Bronchial epithelial cell (primary cell): ENCODE measurements at places on chromosomes 5 and 9.

DNA sequence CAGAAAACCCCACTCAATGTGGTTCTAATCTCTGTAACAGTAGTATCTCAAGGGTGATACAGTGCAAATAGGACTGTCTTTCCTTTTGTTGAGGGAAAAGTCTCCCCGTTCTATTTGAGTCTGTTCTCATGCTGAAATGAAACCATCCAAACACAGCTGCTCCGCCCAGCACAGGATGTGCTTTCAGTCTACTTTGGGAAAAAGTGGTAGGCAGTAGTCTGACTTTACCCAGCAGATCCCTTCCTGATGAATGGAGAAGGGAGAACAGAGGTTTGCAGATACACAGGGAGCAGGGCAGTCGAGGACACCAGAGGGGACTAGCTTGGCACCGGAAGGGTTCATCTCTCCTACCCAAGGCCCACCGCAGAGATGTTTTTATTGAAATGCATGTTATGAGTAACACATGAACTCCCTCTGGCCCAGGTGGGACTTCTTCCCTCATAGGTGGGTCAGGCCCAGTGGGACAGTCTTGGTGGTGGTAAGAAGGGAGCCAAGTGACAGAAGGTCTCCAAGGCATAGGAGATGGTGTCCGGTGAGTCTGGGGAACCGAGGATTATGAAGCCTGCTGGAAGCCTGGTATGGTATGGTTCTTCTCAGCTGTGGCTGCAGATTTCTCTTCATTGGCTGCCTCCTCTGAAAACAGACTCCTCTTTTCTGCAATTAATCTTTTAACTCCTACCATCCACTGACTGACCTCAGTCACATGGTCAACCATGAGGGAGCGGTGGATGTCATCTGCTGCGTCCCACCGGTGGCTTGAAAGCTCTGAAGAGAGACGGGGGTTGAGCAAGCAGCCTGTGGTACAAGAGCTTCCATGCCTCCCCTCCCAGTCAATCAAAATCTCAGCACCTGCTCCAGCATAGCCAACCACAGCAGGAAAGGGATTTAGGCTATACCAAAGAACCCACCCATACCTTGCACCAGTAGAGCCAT is 3.0 kb downstream of the EIF4EBP3 start:
- DNase-seq = no peak

GRCh38 chr5:155575861-155576260 is 562.3 kb downstream of the KIF4B start:
- DNase-seq = no peak

GRCh38 chr5:161165998-161166660 is 314.1 kb upstream of the ATP10B start:
- DNase-seq = no peak

- DNase-seq = peak; percentile 25
Measured at GRCh38 chr5:6570530-6570929, 62.3 kb downstream of the NSUN2 start.

DNA sequence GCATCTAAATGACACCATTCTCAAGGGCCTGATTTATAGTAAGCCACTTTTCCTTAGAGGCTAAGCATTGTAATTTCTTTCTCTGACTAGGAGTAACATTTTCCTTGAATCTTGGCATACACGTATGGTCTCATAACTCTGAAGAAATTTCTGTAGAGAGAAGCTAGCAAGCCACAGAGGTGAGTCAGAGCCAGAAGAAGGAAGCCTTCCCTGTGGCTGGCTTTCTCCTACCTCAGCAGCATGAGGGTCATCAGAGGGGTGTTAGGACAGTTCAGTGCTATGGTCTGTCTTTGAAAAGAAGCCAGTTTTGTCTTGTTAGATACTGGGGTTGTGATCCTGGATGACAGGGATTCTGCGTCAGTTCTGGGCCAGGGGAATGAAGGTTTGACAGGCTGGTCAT is 3.2 kb downstream of the SNX30 start:
- peak; percentile 77 for DNase-seq
